ENCODE measurements at places on chromosomes 13 and 19. TPM values are rescaled to one million over a fixed set of nuclear protein-coding genes. Genes with fewer than 3 reads are reported as not detected.

DNA sequence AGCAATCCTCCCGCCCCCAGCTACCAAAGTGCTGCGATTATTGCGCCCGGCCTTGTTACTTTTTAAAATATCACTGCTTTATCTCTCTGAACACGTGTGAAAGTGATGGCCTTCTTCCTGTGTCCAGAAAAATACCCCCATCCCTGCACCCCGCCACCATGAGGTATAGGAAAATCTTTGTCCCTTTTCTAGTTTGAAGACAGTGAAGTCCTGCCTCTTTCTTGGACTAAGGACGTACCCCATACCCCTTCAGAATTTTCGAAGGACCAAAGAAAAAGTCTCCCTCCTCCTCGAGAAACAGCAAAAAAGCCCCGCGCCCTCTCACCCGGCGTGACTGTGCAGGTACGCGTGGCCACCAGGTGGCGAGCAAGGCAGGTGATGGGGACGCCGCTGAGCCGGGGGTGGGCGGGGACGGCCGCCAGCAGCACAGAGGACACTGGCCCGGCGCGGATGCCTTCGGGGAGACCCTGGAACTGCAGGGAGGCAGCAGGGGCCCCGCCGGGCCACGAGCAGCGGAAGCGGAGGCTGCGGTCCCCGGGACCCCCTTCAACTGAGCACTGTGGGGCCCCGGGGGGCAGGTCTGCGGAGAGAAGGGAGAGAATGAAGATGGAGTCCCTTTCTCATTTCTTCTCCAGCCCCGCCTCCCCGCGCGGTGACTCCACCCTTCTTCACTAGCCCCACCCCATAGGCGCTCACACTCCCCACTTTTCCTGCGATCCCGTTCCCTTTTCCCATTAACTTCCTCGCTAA is 3.2 kb downstream of the VSIG10L start:
- peak; percentile 80 for DNase-seq

- no peak for DNase-seq
Measured at GRCh38 chr19:58381460-58382212, 806 bp upstream of the ZNF837 start.

The MAP1S gene
- polyA plus RNA-seq: 34.7 TPM

DNA sequence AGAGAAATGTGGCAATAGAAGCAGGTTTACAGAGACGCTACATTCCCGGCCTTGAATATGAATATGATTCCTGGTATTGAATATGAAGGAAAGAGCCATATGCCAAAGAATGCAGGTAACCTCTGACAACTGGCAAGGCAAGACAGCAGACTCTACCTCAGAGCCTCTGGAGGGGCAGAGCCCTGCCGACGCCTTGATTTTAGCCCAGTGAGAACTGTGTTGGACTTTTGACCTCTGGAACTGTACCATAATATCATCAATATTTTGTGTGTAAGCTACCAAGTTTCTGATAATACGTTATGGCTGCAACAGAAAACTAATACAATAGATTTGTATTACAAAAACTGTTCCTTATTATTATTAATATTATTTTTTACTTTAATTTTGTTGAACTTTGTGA is 219.7 kb downstream of the FGF14 start:
- DNase-seq: no peak

GRCh38 chr19:49328741-49329140 is 3.8 kb upstream of the SLC6A16 start:
- DNase-seq: no peak

GRCh38 chr19:50794876-50795663 is 4.9 kb downstream of the ACP4 start:
- no peak for DNase-seq

The GFY gene
- not detected for polyA plus RNA-seq

- peak; percentile 65 for DNase-seq
Measured at GRCh38 chr19:19514215-19514657, 1.1 kb downstream of the TSSK6 start.

GRCh38 chr13:37766502-37766901 is 103.1 kb downstream of the TRPC4 start:
- DNase-seq: no peak

The ZNF763 gene
- polyA plus RNA-seq: 10.8 TPM

The SMIM24 gene
- polyA plus RNA-seq: 578 TPM

DNA sequence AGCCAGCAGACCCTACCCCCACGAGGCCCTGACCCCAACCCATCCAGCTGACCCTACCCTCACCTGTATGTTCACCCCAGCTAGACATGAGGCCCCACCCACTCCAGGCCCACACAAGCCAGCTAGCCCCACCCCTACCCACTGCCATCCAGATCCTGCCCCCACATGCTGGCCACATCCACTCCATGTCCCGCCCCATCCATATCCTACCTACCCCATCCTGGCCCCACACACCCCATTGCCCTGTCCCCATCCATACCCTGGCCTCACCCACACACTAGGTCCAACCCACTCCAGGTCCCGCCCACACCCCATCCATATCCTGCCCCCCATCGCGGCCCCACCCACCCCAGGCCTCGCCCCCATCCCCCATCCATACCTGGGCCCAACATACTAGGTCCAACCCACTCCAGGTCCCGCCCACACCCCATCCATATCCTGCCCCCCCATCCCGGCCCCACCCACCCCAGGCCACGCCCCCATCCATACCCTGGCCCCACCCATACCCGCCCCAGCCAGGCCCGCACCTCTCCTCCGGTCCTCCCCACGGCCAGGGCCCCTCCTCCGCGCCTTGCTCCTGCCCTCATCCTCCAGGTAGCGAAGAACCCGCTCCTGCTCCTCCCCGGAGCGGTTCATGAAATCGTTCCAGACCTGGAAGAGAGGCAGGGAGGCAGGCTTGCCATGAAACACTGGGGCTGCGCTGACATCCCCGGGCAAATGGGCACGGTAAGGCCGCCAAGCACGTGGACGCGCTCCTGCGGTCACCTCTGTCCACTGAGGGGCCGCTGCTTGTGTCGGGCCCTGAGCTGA is 7.2 kb downstream of the RNU6-9 start:
- DNase-seq: no peak

DNA sequence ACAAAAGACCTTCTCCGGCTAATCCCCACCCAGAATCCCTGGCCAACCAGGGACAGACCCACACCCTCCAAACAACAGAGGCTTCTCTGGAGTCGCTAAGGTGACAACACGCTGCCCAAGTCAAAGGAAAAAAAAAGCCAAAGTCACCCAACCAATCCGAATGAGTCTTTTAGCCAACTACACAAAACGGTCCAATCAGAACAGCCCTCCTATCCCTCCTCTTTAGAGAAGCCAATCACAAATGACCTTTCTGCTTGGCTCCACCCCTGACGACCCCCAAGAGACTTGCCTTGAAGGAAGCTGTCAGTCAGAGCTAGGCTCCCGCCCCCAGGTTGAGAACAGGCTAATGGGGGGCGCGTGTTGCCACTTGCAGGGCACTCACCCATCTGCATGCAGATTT is 6.6 kb upstream of the FBXW9 start:
- DNase-seq: no peak

- no peak for DNase-seq
Measured at GRCh38 chr19:17035842-17036424, 9.3 kb upstream of the CPAMD8 start.

DNA sequence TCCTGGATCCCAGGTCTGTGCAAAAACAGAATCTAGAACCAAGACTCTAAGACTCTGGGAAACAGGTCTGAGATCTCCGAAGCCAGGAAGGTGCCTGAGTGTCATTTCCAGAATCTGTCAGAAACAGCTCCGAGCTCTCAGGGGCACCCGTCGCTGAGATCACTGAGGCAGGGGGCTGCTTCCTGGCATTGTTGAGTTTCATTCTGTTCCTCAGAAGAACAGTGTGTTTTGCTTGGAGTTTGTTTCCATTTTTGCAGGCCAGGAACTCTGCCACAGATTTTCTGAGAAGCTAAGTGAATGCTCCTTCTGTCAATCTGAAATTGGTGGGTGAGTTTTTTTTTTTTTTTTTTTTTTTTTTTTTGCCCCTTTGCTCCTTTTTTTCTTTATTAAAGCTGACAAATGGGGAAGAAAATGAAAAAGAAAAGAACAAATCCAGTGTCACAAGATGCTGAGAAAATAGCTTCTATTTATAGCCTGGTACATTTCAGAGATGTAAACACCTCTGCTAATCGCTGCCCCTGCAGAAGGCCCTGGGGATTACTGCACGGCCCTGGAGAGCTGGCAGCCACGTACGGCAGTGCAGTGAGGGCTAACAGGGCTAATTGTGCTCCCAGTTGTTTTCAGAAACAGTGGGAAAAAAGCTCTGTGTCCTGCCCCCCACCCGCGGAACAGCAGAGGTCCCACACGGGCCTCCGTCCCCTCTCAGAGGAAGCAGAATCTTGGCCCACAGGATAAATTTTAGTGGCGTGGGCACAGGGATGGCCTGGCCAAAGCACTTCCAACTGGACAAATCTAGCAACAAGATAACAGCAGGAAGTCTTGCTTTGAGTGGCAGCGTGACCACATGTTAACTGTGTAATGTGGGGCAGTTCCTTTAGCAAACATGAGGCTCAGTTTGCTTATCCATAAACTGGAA is 237.6 kb upstream of the IRS2 start:
- DNase-seq: no peak

The IL11 gene
- polyA plus RNA-seq: 1.5 TPM

DNA sequence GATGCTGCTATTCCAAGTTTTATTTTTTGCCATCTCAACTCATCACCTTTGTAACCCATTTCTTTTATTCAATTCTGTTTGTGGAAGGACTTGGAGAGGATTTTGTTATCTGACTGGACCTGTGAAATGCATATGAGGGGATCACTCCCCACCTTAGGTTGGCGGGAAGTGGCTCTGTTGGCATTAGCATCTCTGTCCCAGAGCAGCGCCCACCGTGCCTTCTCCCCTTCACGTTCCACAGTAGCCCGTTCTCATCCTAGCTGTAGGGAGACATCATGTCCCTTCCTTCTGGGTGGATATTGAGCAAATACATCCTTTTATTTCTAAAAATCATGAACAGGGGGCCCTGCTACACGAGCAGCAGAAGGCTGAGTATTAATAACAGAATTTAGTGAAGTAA is 330.4 kb downstream of the RFC3 start:
- no peak for DNase-seq

DNA sequence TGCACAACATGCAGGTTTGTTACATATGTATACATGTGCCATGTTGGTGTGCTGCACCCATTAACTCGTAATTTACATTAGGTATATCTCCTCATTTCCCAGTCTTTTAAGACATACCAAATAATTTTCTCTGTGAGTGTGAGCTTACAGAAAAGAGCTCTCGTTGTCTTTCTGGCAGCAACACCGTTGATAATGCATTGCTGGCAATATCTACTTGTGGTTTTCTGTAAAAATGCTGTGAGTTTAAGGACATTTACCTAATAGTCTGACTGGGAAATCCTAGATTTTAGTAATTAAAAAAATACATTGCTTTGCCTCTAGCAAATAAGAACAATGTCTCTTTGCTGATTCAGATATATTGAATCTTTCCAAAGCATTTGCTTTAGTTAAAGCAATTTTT is 8.4 kb downstream of the IGFL3 start:
- no peak for DNase-seq

- no peak for DNase-seq
Measured at GRCh38 chr19:38059897-38060296, 152.9 kb downstream of the SIPA1L3 start.

- no peak for DNase-seq
Measured at GRCh38 chr13:48564056-48564455, 31.2 kb upstream of the RCBTB2 start.

The CATSPERD gene
- not detected for polyA plus RNA-seq

The PTGER1 gene
- 6.3 TPM for polyA plus RNA-seq

GRCh38 chr13:99433543-99434075 is 67.7 kb upstream of the TM9SF2 start:
- no peak for DNase-seq

DNA sequence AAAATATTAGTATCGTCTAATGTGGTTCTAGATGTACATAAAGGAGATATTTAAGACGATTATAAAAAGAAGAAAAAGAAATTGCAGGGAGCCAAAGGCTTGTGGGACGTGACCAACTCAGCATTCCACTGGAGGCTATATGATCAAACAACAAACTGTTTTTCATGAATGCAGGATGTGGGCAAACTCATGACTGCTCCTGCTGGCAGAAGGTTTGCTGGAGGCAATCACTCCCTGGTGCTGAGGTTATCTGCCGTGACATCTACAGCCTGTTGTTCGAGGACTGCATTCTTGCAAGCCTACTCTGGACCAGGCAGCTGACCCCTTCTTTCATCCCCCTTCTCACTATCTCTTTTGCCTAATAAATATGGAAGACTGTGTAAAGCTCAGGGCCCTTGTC is 518.1 kb downstream of the UQCRFS1 start:
- DNase-seq: no peak

The METTL21C gene
- 0.55 TPM for polyA plus RNA-seq

DNA sequence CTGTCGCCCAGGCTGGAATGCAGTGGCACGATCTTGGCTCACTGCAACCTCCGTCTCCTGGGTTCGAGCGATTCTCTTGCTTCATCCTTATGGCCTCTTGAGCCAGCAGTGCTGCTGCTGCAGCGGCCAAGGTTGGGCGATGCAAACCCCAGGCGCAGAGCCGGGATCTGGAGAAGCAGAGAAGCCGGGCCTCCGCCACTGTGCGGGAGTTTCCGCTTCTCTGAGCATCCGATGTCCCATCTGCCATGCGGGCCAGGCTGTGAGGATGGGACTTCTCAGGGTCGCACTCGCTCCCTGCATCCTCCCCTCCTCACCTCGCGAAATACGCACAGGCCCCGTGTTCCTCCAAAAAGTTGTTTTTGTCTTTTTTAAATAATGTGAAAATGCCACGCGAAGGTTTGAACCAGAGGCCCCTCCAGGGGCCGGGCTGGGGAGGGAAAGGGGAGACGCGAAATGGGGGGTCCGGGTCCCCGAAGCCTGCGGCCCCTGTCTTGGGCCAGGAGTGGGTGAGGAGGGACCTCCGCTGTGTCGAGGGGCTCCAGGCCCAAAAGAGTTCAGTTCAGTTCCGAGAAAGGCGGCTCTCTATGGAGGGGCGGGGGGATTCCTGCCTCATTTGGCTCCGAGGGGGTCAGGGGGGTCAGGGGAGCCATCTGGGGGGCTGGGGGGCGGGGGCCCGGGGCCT is 15.9 kb downstream of the CYTH2 start:
- no peak for DNase-seq

The LAIR1 gene
- 7.3 TPM for polyA plus RNA-seq

The SHKBP1 gene
- 47.9 TPM for polyA plus RNA-seq

The CYP2A7 gene
- polyA plus RNA-seq: 0.27 TPM

DNA sequence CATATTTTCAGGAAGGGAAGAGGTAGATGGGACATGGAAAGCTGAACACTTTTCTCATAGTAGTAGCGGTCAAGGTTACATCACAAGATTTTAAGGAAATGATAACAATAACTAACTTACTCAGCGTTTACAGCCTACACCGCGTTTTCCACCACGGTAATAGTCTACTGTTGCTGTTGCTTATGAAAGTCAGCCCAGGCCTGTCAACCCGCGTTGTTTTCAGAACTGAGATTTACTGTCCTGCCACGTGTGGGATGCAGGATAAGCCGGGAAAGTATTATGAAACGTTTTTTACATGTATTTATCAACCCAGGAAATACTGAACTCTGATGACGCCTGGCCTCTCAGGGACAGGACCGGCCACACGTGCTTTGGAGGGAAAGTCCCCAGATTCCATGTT is 36.0 kb upstream of the LAMP1 start:
- no peak for DNase-seq

The C13orf46 gene
- 0.06 TPM for polyA plus RNA-seq

DNA sequence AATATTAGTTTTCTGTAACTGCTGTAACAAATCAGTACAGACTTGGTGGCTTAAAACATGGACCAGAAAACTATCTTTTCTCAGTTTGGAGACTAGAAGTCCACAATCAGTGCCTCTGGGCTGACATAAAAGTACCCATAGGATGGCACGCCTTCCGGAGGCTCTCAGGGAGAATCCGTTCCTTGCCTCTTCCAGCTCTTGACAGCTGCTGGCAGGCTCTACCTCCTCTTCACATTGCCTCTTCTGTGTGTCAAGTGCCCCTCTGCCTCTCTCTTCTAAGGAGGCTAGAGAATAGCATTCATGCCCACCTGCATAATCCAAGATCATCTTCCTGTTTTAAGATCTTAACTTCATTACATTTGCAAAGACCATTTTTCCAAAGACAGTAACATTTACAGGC is 1194.2 kb downstream of the EFNB2 start:
- DNase-seq: no peak
